Spinal cord (tissue), 10 donors: ENCODE measurements at places on chromosomes 1 and 21.

DNA sequence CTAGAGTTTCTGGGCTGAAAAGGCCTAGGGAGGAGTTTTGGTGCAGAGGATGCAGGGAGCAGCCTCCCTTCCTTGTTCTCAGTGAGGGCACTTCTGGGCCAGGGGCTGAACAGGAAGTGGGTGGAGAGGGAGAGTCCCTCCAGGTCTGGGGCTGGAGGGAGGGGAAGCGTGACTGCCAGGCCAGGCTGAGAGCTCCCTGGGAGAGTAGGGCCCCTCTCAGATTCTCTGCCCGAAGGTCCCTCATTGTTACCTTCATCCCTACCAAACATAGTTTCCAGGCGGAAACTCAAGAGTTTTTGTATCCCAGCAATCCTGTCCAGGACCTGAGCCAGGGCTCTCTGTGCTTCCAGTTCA, 36.8 kb downstream of the CITED4 start:
- no peak for DNase-seq

- no peak for DNase-seq
Measured at GRCh38 chr1:151831605-151832004, at the start of gene RORC. RORC (minus strand) TSS chr1:151831802; CDS start chr1:151831764, 38 bp downstream.

- DNase-seq = no peak
Measured at GRCh38 chr1:1307261-1307922, 338 bp downstream of the ACAP3 start.

DNA sequence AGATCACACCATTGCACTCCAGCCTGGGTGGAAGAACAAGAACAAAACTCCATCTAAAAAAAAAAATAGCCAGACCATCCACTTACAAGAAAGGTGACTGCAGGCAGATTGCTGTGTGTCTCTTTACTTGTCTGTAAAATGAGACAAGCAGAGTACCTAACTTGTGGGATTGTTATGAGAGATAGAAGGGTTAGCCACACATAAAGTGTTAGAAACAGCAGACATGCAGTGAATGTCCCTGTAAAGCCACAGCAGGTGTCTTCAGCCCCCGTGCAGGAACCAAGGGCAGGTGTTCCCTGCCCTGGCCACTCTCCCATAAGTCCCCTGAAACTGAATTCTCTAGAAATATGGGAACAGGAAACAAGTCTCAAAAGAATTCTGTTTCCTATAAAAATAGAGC, 40.8 kb upstream of the EFHD2 start:
- DNase-seq = no peak

GRCh38 chr1:218478336-218478735, 133.2 kb downstream of the TGFB2 start:
- no peak for DNase-seq

DNA sequence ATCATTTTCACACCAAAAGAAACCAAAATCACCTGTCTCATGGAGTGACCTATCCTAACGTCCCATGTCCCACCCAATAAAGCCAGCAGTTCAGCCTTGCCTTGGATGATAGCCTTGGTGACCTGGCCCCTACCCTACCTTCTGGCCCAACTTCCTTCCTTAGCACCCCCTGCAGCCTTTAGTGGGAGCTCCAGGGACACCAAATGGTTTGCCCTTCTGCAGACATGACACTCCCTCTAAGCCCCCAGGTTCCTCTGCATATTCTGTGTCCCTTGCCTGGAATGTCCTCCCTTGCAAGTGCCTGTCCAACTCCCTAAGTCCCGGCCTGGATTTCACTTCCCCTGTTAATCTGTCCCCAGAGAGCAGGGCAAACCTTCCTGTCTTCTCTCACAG, 2.2 kb downstream of the SLFNL1 start:
- no peak for DNase-seq

- DNase-seq = no peak
Measured at GRCh38 chr1:206694171-206695124, 9.7 kb downstream of the MAPKAPK2 start.

- DNase-seq = no peak
Measured at GRCh38 chr1:234538930-234539649, 60.1 kb upstream of the TARBP1 start.

- no peak for DNase-seq
Measured at GRCh38 chr21:15301736-15302135, 236.9 kb upstream of the NRIP1 start.

DNA sequence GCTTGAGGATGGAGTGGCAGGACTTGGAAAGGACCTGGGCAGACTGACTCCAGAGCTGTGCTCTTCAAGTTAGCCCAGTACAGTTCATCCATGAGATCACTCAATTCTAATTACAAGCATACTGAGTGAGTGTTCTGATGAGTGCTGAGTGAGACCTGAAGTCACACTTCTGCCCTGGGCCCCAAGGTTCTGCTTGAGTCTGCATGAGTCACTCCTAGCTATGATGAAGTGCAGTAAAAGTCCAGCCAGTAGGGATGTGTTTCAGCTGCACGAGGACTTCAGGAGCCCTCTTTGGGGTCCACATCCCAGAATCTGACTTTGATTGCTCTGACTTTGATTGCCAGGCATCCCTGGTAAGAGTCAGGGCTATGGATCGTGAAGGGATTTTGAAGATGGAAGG, 35.8 kb downstream of the PLEKHA6 start:
- no peak for DNase-seq
